Stimulated activated CD8-positive, alpha-beta memory T cell treated with anti-CD3 and anti-CD28 coated beads, Interleukin-7, amount 100 ng/mL, for 1 hour (primary cell): ENCODE measurements at places on chromosomes 13 and 19.

- no peak for DNase-seq
Measured at GRCh38 chr19:1173159-1173844, 766 bp downstream of the SBNO2 start.

DNA sequence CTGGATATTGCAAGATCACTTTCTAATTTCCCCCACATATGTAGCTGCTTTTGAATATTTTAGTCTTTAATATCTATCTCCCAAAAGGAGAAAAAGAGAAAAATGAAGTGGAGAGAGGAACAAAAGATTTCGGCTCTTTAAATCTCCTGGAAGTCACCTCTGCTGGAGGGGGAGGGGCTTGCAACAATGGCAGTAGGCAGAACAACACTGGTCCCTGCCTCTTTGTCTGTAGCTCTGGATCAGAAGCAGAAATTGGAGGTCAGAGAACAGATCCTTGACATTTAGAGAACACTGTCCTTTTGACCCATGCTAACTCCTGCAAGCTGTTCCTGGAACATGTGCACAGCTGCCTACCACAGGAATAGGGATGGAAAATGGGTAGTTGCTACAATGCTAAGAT, 86.7 kb upstream of the GPR12 start:
- no peak for DNase-seq

DNA sequence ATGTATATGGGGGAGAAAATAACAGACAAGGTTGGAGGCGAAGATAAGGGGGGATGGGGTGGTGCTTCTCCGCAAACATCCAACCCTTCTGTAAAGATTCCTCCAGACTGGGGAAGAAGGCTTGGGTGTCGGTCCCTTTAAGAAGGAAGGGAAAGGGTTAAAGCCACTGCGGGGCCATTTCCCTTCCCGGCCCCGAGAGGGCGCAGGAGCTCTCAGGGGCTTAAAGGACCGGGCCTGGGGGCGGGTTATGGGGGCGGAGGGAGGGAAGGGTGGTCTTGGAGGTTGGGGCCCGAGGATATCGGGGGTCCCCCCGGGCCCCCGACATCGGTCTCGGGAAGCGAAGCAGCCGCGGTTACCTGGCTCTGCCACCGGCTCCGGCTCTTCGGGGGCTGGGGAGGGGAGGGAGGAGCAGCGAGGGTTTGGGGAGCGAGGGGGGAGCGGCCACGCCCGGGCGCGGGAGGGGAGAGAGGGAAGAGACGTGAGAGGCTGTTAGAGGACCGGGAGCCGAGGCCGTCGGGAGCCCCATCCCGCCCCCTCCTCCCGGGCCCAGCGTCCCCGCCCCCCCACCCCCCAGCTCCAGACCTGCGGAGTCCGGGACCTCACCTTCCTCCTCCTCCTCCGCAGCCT, 2.8 kb downstream of the TNNT1 start:
- DNase-seq, result no peak

DNA sequence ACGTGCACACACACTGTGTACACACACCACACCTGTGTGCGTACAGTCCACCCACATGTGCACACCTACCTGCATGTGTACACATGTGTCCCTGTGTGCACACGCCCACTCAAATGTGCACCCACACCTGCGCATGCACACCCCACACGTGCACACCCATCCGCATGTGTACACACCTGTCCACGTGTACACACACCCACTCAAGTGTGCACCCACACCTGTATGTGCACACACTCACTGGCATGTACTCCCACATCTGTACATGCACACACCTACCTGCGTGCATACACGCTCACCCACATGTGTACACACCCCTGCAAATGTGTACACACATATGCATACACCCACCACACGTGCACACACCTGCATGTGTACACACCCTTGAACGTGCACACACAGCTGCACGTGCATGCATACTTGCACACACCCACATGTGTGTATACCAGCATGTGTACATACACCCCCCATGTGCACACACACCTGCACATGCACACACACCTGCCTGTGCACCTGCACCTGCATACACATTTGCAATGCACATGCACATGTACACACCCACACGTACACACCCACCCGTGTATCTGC, 10.6 kb downstream of the PKN1 start:
- no peak for DNase-seq

- DNase-seq, result no peak
Measured at GRCh38 chr13:22076658-22077057, 405.8 kb downstream of the FGF9 start.

DNA sequence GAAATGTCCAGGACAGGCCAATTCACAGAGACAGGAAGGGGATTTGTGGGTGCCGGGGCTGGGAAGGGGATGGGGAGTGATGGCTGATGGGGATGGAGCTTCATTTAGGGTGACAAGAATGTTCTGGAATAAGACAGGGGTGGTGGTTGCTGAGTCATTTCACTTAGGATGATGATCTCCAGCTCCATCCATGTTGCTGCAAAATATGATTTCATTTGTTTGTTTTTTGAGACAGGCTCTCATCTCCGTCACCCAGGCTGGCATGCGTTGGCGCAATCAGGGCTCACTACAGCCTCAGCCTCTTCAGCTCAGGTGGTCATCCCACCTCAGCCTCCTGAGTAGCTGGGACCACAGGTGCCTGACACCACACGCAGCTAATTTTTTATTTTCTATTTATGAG, 3.1 kb upstream of the JSRP1 start:
- no peak for DNase-seq

DNA sequence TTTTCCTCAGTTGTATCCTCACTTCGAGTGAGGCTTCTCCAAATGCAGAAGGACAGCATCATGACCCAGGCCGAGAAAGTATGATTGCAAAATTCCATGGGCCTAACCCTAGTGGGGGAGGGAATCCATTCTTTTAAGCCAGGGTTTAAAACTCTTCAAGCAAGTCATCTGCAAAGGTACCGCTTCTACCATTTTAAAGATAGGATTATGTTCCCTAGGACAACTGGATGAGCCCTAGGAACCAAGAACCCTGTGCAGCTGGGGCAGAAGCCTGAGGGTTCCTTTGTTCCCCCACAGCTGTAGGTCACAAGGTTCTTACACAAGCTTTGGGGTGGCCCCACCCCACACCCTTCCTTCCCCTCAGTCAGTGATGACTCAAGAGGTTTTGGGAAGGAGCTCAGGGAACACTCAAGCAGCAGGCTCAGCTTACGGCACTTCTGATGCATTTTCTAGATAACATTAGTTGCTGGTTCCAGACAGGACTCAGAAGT, 13.5 kb downstream of the ARL11 start:
- no peak for DNase-seq

- no peak for DNase-seq
Measured at GRCh38 chr13:43686557-43686956, 100.2 kb downstream of the ENOX1 start.

- no peak for DNase-seq
Measured at GRCh38 chr13:78364711-78365110, 238.6 kb downstream of the POU4F1 start.

DNA sequence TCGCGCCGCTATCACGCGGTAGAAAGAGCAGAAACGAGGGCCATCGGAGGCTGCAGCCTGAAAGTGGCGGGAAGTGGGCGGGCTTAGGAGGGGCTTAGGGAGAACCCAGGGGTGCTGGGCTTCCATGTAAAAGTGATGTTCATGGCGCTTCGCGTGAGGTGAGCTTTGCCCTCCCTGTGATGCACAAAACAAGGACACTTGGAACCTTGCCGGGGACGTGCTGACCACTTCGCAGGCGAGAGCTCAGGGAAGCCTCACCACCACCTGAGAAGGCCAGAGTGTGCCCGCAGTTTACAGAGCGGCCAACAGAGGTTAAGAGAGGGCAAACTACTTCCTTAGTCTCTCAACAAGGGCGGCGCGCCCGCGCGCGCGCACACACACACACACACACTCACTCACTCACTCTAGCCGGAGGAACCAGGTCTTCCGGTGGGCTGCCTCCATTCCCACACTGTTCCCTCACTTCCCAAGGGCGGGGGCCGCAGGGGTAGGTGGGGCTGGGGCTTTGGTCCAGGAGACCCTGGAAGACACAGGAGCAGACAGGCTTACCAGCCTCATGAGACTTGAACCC, 651 bp downstream of the GAPDHS start:
- DNase-seq, result no peak

DNA sequence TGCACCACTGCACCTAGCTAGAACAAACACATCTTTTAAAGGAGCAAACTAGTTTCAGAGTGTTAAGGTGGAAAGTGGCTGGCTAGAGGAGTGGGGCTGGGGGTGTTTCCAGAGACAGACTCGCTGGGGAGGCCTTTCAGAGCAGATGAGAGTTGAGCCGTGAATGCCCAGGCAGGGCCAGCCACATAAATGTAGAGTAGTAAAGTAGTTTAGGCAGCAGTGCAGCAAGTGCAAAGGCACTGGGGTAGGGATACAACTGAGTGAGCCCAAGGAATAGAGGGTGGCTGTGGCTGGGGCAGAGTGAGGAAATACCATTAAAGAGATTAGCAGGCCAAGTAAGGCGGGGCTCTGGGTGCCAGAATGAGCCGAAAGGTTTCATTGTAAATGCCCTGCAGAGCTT, 72.0 kb downstream of the ALOX5AP start:
- no peak for DNase-seq

DNA sequence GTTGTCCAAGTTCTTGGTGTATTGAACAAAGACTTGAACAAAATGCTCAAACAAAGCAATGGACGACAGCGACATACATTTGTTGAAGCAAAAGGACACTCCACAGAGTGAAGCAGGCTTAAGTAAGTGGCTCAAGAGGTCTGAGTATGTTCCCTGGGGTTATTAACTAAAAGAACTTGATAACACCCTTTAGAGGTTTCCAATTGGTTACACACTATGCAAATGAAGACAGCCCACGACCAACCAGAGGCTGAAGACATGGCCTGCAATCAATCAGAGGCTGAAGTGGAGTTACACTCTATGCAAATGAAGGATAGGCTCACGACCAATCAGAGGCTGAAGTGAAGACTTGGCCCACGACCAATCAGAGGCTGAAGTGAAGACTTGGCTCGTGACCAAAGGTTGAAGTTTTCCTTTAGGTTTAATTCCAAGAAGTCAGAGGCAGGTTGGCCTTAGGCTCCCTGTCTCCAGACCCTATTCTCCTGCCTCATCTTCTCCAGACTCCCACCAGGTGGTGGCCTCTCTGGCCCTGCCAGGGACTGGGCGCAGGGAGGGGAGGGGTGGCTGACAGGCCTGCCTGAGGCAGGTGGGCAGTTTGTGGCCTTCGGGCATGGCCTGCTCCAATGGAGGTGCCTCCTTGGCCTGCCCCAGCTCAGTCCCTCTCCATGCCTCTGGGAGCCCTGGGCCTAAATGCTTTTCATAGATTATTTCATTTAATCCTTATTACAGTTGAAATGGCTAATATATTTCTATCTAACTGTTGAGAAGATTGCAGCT, 38.1 kb downstream of the CCDC169 start:
- no peak for DNase-seq

DNA sequence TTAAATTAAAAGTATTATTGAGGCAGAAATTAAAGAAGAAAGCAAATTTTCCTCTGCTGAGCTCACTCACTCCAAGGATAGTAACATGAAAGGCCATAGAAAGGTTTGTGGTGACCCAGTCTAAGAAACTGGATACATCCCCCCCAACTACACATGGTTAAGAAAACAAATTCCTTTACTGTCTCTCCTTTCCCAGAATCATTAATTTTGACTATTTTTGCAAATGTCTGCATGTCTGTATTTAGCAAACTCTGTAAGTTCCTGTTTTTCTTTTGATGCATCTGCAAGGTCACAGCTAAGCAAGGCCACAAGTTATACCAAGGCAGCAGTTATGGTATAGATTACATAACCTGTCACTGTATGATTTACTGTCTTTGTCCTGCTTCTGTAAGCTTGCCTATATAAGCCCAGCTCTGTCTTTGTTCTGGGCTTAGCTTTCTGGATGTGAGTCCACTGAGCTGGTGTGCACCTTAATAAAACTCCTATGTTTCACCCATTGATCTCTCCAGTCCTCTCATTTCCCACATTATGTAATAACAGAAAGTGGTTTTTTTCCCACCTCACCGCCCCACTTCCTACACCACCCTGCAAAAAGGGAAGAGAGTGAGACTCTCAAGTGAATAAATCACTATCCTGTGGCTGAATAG, 8.5 kb upstream of the ZNF83 start:
- no peak for DNase-seq

DNA sequence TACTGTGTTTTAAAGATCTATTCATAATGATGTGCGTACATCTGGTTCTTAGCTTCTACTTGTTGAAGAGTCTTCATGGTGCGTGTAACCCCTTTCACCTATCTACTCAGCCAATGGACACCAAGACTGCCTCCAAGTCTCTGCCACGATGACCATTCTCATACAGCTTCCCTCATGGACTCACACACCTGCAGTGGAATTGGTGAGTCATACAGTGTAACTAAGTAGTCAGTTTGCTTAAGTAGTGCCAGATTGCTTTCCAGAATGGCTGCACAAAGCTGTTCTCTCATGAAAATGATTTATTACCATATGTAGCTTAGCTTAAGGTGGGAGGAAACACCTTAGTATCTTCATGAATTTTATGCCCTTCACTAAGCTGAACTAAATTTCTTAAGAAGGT, 112.3 kb downstream of the AKAP11 start:
- DNase-seq, result no peak

DNA sequence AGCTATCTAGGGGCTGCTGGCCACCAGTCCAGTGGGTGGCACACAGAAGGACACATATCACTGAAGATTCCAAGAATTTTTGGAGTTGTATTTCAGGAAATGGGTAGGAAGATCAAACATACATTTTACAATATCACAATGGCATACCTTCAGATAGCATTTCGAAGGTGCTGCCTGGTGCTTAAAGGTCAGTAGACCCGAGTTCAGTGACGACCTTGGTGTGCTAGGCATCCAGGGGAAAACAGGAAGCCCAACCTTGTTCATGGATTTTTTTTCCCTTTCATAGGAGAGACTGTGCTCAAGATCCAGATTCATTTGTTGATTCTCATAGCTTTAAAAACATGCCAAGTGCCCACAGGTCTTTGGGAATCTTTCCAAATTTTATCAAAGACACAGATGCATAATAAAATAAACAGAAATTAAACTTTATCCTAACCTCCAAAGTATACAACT, 51.0 kb upstream of the RCBTB2 start:
- DNase-seq, result no peak

GRCh38 chr13:79880818-79881217, 399.9 kb downstream of the NDFIP2 start:
- no peak for DNase-seq

DNA sequence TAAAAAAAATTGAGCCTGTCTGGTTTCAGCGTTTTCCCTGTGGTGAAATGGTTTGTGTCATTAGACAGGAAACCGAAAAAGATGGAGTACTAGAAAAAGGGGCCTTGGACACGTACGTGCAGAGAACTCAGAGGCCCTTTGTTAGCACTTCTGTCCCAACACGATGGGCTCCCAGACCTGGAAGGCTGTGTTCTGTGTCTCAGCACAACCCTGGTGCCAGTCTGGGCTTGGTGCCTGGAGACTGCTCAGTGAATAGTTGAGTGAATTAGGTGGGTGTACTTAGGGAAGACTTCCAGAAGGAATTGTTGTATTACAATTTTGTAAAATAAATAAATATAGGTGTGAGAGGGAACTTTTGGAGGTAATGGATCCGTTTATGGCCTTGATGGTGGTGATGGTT, 8.7 kb downstream of the ZNF71 start:
- DNase-seq, result no peak

- DNase-seq, result no peak
Measured at GRCh38 chr13:51015973-51016372, 95.1 kb downstream of the C13orf42 start.

GRCh38 chr13:37473035-37473434, 125.5 kb downstream of the POSTN start:
- no peak for DNase-seq

- DNase-seq, result no peak
Measured at GRCh38 chr13:97256343-97256783, 34.2 kb downstream of the MBNL2 start.
